Activated CD4-positive, CD25-positive, alpha-beta regulatory T cell treated with anti-CD3 and anti-CD28 coated beads, Interleukin-2, amount 50 U/mL, for 24 hours (primary cell): ENCODE measurements at places on chromosomes 11 and 22.

DNA sequence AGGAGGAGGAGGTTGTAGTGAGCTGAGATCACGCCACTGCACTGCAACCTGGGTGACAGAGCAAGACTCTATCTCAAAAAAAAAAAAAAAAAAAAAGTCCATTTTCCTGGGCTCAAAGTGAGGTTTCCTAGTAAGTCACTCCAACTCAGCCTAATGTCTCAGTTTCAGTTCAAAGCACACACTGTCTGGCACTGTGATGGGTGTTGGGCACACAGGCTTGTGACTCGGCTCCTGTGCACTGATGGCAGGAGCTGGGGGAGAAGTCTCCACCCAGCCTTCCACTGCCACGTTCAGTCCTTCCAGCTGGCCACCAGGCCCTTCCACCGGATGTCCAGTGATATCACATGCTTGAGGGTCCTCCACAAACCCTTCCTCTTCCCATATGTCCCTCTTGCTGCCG is 186.0 kb downstream of the CEP164 start:
- ATAC-seq = no peak

GRCh38 chr11:123055191-123055901 is 6.6 kb downstream of the HSPA8 start:
- no peak for ATAC-seq

DNA sequence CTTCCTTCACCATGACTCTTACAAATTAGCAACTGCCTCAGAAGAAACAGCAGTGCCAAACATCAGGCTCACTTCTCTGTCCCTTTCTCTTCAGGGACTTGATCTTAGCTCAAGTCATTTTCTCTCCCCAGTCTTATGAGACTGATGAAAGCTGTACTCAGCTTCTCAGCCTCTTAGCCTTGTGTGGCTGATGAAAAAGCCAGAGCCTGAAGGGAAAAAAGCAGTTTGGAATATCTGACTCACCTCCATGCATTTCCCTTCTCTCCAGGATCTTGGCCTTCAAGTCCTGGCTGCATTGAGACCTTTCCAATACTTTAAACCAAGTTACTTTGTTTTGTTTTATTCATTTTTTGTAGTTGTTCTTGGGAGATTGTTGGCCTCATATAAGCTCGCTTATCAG is 195.9 kb downstream of the SPON1 start:
- ATAC-seq = no peak

GRCh38 chr22:47407461-47408025 is 645.1 kb downstream of the TBC1D22A start:
- no peak for ATAC-seq

DNA sequence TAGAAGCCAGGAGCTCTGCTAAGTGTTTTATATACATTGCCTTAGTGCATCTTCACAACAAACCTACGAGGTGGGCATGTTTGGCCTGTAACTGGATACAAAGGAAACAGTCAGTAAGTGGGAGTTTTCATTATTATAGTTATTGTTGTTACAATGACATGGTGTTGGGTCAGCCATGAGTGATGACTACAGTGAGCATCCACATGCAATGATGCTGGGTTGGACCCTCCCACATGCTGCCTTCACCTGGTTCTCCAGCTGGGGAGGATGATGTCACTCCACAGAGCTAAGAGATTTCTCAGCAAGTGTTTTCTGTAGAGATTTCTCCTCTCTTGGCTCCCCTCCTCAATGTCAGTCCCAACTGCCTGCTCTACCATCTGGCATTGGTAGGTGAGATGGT is 59.3 kb downstream of the EHF start:
- ATAC-seq = no peak

GRCh38 chr11:107711861-107712755 is at the start of gene SLN:
Gene SLN (minus strand): TSS chr11:107712056.
- no peak for ATAC-seq

DNA sequence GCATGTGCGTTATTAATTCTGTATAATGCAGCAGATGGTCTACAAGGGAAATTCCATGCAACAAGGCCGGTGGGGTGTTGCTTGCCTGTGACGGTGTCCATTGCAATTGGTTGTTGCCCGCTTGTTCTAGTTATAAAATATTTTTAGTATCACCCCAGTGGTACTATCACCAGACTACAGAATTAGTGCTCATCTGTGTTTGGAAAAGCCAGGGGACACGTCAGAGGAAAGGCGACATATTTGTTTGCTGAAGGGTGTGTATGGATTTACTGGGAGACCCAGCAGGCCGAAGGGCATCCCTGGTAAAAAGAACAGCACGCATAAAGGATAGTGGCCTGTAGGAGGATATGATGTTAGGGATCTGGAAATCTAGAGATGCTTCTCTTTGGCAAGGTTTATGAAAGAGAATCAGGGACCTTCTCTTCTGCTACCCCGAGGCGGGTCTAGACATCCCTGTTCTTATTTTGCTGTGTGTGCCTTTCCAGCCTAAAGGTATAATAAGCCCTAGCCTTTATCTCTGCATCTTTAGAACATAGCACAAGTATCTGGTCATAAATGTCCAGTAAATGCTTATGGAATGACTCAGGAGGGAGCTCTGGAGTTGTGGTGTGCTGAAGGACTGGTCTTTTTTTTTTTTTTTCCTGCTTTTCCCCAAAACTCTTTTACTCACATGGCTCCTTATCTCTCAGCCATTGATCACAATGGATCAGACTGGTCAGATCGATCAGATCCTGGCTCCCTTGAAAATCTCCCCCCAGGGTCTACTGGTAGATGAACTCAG is 90.9 kb downstream of the LDLRAD3 start:
- ATAC-seq = no peak

- ATAC-seq = no peak
Measured at GRCh38 chr11:116939499-116939898, 102.1 kb upstream of the APOA1 start.

DNA sequence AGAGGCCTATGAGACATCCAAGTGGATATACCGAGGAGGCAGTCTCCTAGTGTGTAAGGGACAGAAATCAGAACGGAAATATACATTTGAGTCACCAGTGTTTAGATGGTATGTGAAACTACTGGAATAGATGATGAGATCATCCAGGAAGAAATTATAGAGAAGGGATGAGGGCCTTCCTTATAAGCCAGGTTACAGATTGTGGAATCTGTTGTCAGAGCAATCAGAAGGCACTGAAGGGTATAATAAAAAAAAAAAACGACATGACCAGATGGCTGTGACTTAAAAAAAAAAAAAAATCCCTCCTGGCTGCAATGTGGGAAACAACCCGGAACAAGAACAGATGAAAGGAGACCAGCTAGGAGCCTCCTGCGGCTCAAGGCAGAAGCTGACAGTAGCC is 2.7 kb downstream of the MAJIN start:
- ATAC-seq = no peak
